ENCODE measurements at places on chromosomes 6 and 20.
A peak's percentile ranks its signal among the peaks of the same experiment; 100 is the strongest.

DNA sequence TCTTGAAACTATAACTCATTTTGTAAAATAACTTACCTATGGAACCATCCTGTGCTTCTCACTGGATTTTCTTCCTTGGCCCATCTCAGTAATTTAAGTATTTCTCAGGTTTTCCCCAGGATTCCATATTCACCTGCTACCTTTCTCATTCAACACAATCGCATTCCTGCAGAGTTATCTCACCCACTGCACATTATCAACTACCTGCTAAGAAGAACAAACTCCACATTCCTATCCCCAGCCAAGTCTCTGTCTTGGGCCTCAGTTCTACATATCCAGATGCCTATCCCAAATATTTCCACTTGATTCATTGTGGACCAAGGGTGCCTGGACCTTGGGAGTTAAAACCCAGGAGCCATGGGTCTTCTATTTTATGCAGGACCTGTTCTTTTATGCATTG, 60.2 kb upstream of the KCNQ5 start:
- DNase-seq = no peak

DNA sequence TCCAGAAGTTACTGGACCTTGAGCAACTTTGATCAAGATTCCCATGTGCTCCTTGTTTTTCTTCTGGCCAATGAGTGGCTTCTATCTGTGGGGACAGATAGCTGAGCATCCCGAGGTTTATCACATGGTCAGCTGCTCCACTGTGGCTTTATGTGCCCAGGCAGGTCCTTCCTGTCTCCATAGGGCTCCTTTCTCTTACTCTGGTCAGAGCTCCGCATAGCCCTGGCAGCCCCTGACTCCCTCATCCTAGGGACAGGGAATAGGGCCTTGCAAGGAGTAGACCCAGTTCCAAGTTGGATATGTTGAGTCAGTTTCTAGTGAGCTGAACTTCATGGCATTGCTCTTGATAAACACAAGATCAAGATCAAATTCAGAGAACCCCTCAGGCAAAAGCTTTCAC, 6.4 kb upstream of the MAS1L start:
- DNase-seq = no peak

DNA sequence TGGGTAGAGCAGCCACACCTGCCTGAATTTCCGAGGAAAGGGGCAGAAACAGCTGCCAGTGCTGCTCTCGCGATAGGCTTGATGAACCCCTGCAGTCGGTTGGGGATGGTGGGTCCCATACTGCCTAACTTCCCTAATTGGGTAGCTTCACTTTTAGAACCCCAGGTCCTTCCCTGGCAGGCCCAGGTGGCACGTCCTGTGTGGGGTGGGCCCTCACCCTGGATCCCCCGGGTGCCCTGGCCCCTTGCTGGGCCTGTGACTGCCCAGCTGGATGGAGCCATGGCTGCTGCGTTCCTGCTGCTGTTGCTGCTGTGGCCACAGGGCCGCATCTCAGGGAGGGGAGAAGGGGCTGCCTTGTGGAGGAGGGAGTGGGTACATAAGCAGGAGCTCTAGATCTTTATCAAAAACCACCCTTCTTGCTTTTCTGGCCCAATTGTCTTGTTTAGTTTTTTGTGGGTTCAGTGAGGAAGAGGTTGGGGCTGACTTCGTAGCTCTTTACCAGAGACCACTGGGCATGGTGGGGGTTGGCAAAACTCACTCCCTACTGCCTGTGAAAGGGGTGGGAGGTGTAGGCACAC, 19.2 kb downstream of the TREML4 start:
- no peak for DNase-seq

DNA sequence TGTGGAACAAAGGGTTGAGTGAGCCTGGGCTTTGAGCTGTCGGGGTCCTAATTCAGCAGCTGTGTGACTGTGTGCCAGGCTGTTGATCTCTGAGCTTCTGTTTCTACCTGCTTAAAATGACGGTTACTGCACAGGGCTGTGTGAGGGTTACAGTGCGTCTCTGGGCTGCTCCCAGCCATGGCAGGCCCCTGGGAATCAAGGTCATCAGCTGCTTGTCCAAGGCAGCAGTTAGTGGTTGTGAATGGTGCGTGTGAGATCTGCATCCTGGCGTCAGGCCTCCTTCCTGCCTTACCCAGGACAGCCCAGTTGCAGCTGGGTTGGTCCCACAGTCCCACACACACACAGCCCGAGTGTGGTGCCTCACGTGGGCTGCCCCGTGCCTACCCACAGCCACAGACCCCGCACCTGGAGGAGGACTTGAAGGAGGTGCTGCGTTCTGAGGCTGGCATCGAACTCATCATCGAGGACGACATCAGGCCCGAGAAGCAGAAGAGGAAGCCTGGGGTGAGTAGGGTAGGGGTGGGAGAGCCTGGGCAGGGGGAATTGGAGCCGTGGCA, 15.6 kb downstream of the GTSF1L start:
- DNase-seq = no peak

DNA sequence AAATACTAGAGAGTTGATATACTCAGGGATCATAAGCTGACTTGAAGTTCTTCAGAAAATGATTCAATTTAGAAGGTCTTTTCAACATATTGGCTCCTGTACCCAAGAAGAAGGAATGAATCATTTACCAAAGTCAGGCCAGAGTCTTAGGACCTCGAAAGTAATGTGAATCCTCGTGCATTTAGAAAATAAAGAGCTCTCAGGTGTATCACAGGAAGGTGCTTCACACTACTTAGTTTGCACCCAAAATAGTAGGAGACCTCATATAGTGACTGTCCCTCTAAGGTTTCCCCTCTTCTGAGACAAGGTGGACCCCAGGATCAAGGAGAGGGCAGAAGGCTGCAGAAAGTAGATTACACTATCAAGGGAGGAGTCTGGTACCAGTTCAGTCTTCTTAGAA, 71.8 kb downstream of the F13A1 start:
- no peak for DNase-seq

GRCh38 chr6:85887461-85887860, 244.8 kb upstream of the SYNCRIP start:
- DNase-seq = no peak

GRCh38 chr20:53494753-53495152, 98.9 kb downstream of the ZNF217 start:
- no peak for DNase-seq

DNA sequence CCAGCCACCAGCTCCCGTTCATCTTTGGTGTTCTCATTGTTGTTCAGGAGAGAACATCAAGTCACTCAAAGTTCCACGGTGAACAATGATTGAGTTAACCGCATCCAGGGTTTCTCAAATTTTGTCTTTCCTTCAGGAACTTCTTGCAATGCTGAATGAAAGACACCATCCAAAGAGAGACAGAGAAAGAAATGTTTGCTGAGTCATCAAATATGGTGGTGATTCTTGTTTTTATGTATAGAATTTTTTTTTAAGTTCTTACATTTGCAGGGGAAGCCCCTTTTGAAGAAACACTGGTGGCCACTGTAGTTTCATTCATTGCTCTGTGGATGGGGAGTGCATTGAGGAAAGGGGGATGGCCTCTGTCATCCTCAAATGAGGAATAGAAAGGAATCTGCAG, 62.3 kb upstream of the ENPP5 start:
- no peak for DNase-seq

DNA sequence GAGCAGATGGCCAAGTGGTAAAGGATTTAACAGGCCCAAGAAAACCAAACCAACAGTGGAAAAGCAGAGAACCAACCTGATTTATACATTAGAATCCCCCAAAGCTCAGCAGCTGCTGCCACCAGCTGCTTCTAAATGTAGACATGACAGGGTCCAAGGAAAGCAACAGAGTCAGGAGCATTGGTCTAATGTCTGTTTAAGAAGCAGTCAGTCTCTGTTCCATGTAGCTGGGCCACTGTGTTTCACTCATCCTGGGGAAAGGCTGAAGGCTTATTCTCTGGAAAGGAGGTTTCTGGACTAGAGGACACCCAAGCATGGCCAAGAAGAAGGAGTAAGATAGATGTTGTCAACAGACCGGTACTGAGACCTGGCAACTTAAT, 75.4 kb downstream of the TMEM244 start:
- no peak for DNase-seq

DNA sequence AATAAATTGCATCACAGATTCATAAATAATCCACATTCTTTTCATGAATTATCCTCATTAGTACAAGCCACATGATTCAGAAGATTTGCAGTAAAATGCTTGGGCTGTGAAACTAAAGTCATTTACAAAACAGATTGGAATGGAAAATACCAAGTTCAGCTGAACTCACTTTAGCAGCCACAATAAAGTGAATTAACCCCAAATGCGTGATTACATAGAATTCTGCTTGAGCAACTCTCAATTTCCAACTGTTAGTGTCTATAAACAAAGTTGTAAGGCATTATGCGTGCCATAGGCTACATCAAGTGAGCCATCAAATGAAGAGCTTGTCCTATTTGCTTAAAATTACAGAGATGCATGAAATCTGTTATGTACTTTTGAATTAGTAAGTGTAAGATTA, 60.4 kb upstream of the GFRAL start:
- no peak for DNase-seq

GRCh38 chr20:38968090-38968489, 5.9 kb downstream of the DHX35 start:
- DNase-seq = no peak

GRCh38 chr6:149960488-149960887, 3.3 kb upstream of the ULBP1 start:
- no peak for DNase-seq

GRCh38 chr20:46210672-46211330, 92.7 kb downstream of the CD40 start:
- DNase-seq = no peak

DNA sequence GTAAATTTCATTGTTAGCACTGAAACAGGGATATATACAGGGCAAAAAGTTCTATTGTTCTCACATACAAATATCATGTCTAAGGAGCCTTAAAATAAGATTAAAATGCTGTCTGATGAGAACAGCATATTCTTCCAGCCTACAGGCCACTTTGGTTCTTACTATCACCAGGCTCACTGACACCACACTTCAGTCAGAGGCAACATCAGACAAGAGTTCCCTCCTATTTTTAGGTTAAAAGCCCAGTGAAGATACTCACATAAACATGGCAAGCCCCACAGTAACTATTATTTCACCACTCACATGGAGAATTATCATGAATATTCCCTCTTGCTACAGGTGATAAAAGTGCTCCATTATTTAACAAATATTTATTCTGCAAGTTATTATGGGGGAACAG, 175.8 kb downstream of the ISM1 start:
- no peak for DNase-seq

GRCh38 chr6:4059115-4059777, 19.7 kb downstream of the FAM217A start:
- no peak for DNase-seq

GRCh38 chr6:169244684-169245383, 8.8 kb downstream of the THBS2 start:
- no peak for DNase-seq

DNA sequence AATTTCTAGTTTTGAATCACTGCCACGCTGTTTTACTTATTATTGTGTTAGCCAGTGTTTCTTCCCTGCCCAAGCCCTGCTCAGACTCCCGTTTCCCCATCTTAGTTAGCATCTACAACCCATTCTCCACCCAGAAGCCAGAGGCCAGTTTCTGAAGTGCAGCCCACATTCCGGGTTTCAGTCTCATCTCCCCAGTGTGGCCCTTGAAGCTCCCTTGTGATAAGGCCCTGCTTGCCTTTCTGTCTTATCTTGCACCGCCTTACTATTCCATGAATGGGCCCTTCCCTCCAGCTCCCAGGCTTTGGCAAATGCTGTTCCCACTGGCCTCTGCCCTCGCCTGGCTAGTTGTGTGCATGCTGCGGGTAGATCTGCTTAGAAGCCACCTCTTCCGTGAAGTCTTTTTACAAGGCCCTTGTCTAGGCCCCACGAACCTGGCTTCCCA, 41.1 kb downstream of the TOX2 start:
- no peak for DNase-seq

- DNase-seq = no peak
Measured at GRCh38 chr6:128415387-128415786, 105.0 kb downstream of the PTPRK start.

GRCh38 chr6:2531426-2532215, 219.1 kb downstream of the MYLK4 start:
- peak; percentile 89 for DNase-seq

DNA sequence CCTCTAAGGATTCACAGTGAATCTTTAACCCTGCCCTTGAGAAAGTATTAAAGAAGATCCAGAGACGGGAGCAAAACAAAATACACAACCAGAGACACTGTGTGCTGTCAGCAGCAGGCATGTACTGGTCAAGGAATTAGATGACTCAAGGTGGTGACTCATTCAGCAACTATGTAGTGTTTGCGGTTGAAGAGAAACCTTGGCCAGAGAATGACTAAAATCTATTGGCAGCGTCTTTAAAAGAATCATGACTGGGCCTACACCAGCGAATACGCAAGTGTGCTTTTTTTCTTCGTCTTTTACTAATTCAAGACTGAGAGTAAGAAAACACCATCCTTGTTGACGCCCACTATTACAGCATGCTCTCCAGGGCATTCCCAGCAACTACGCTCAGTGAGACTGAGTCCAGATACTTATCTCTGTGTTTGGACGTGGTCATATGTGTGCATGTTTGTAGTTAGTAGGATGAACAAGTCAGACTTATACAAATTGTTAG, 72.4 kb upstream of the BACH2 start:
- DNase-seq = peak; percentile 97

DNA sequence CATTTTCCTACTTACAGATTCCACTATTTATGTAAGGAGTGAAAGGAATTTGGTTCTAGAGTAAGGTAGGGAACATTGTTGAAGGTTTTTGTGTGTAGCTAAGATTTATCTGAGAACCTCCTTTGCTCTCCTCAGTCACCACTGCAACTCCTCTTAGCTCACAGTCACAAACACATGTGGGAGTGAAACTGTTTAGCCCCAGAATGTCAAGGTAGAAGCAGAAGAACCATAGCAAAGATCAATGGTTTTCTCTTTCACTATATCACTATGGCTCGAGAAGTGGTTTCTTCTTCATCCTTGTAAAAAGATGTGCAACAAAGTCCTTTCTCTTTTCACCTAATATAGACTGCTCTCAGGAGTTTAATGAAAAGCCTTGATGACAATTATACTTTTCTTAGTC, 6.5 kb upstream of the DEFB112 start:
- DNase-seq = no peak

GRCh38 chr6:158387036-158387435, 74.8 kb downstream of the TULP4 start:
- no peak for DNase-seq

- no peak for DNase-seq
Measured at GRCh38 chr20:11338496-11339306, 579.0 kb upstream of the BTBD3 start.

- no peak for DNase-seq
Measured at GRCh38 chr6:113125626-113126025, 731.5 kb upstream of the MARCKS start.

- DNase-seq = peak; percentile 17
Measured at GRCh38 chr20:44422083-44422482, 53.6 kb upstream of the TTPAL start.

- no peak for DNase-seq
Measured at GRCh38 chr6:158064725-158065251, 83.1 kb downstream of the SYNJ2 start.

GRCh38 chr20:568097-568652, 24.6 kb upstream of the CSNK2A1 start:
- DNase-seq = no peak

- DNase-seq = no peak
Measured at GRCh38 chr6:142845143-142845571, 99.8 kb downstream of the HIVEP2 start.

Measured in MV-4-11 (cell line).